ENCODE measurements at places on chromosomes 5 and 9. TPM values are rescaled to one million over a fixed set of nuclear protein-coding genes. Genes with fewer than 3 reads are reported as not detected.

GRCh38 chr5:150670948-150671310 is 9.9 kb downstream of the MYOZ3 start:
- no peak for ATAC-seq

LOX gene
- total RNA-seq: not detected

PCA3 gene
- not detected for total RNA-seq

LCN9 gene
- total RNA-seq: not detected

DNA sequence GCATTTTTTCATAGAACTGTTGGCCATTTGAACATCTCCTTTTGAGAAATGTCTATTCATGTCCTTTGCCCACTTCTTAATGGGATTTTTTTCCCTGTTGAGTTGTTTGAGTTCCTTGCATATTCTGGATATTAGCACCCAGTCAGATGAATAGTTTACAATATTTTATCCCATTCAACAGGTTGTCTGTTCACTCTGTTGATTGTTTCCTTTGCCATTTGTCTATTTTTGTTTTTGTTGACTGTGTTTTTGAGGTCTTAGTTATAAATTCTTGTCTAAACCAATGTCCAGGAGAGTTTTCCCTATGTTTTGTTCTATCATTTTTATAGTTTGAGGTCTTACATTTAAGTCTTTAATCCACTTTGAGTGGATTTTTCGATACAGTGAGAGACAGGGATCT is 139.0 kb upstream of the TNPO1 start:
- no peak for ATAC-seq

GRCh38 chr5:59178482-59178881 is 595.6 kb downstream of the RAB3C start:
- no peak for ATAC-seq

GRCh38 chr9:33742519-33742918 is 52.8 kb upstream of the PRSS3 start:
- ATAC-seq: no peak

DNA sequence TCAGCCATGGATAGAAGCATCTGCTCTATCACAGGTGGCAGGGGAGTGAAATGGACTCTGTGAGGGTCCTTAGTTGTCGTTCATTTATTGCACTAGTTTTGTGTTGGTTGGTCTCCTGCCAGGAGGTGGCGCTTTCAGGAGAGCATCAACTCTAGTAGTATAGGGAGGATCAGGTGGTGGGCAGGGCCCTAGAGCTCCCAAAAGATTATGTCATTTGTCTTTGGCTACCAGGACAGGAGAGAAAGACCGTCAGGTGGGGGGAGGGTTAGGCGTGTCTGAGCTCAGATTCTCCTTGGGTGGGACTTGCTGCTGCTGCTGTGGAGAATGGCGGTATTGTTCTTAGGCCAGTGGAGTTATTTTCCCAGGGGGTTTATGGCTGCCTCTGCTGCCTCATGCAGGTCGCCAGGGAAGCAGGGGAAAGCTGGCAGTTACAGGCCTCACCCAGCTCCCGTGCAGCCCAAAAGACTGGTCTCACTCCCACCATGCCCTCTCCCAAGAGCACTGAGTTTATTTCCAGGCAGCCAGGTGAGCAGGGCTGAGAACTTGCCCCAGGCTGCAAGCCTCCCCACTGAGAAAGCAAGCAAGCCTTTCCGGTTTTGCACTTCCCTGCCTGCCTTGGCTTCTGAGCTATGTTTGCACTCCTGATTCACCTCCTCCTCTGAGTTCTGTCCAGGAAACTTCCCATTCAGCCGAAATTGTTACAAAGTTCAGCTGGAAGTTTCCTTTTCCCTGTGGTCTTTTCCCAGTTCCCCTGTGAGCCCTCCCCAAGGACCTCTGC is 317.3 kb downstream of the TAF11L14 start:
- ATAC-seq: no peak
